Stimulated activated CD8-positive, alpha-beta memory T cell treated with anti-CD3 and anti-CD28 coated beads, Interleukin-4, amount 100 ng/mL, for 4 hours (primary cell): ENCODE measurements at places on chromosomes 13 and 19.

DNA sequence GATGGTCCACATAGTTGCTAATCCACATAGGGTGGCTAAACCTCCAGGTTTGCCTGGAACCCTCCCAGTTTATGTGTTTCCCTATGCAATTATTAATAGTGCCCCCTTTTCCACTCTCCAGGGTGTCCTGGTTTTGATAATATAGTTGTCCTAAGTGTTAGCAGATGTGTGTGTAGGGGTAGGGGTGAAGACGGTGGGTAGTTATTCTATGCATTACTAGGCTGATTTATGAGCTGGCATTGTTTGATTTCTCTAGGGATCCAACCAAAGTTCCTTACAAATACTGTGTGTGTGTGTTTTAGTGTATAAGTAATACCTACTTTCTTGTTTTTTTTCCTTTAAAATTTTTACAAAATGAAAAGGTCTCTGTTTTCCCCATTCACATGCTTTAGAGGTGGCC lies 21.1 kb downstream of the GTF2F2 start:
- DNase-seq = no peak

- DNase-seq = no peak
Observed at GRCh38 chr19:34881982-34882381, 44.7 kb upstream of the ZNF30 start.

DNA sequence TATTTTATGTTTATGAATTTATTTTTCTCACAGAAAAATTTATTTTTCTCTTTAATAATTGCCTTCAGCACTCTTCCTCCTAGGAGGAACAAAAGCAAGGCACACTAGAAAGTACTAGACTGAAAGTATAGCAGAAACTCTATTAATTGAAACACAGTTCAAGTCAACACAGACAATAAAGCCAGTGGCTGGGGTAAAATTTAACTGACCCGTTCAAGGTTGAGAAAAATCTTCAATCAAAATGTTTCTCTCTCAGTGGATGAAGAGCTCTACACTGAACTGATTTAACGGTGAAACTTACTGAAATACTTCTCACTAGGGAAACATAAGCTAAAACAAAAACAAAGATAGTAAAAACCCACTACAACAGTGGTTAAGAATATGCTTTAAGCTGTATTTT lies 230.1 kb upstream of the MIR17HG start:
- DNase-seq = no peak

DNA sequence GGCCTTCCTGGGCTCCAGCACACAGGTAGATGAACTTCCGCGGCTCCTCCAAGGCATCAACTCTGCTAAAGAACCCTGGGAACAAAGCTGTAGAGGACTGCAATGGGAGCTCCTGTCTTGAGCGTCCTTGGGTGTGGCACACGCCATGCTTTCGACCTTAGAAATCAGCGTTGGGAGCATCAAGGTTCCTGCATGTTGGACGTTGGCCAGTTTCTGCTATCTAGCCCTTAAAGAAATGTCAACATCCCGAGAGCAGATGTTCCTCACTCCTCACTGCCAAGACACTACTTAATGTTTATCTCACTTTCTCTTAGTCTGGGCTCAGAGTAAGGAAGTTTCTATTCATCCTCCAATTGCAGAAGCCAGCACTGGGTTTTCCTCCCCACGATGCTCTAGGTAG lies 70.6 kb upstream of the MEDAG start:
- no peak for DNase-seq

GRCh38 chr19:813219-814151 lies 8.3 kb downstream of the PLPPR3 start:
- DNase-seq = no peak

GRCh38 chr19:10543059-10543419 lies 665 bp upstream of the ATG4D start:
- no peak for DNase-seq

- DNase-seq = no peak
Observed at GRCh38 chr13:112248406-112248760, 127.8 kb upstream of the SPACA7 start.

DNA sequence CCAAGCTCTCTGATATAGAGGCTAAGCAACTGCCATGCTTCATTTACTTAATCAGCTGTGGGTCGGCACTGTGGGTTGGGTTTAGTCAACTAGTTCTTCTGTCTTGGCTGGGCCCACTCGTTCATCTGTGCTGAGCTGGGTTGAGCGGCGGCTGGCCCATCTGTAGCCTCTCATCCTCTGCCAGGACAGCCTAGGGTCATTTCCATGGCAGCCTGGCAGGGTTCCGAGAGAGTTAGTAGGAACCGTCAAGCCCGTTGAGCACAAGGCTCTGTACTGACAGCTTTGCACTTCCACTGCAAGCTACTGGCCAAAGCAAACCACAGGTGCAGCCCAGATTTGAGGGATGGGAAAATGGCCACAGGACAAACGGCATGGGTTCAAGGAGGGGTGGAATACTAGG lies 6.6 kb upstream of the ZNF835 start:
- no peak for DNase-seq

- DNase-seq = no peak
Observed at GRCh38 chr13:48144413-48145035, 49.6 kb upstream of the MED4 start.

DNA sequence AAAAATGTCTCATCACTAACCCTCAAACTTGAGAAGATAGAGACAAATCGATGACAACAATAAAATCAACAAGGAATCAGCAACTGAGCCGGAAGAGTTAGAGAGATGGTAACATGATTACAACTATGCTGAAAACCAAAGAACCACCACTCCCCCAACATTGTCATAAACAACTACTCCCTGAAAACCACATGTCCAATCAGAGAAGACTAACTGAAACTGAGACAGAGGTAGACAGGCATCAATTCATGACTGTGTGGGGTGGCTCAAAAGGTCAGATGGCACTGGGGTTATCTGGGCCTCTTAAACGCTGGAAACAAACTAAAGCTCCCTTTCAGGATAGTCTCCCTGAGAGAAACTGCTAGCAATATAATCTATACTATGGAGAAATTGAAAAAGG lies 488.8 kb downstream of the KCTD12 start:
- DNase-seq = no peak

DNA sequence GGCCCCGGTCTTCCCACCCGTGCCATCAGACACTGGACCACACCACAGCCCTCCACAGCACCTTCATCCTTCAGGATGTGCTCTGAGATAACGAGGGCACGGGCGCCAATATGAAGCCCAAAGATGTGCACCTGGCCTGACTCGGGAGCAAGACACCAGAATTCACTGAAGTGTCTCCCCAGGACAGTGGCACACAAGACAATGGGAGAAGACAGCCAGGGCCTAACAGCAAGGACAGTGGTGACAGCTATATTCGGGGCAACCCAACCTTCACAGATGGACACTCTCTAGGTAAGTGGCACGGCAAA lies 7.2 kb downstream of the DDX39A start:
- no peak for DNase-seq

DNA sequence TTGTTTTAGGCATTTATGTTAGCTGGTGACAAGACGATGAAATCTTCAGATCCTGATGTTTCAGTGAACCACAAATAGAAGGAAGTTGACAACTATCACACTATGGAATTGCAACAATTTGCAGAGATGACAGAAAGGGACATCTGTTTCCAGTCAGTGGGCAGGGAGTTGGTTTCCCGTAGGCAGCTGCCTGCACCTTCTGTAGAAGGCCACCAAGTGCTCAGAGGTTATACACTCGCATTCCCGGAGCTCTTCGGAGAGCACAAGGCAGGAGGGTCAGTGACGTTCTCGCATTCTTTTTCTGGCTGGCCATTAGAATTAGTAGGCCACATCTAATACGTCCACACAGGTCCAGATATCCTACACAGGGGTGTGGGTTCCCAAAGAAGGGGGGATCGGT lies 129.4 kb downstream of the SHISA2 start:
- no peak for DNase-seq
